ENCODE measurements at places on chromosomes 11 and 22.

DNA sequence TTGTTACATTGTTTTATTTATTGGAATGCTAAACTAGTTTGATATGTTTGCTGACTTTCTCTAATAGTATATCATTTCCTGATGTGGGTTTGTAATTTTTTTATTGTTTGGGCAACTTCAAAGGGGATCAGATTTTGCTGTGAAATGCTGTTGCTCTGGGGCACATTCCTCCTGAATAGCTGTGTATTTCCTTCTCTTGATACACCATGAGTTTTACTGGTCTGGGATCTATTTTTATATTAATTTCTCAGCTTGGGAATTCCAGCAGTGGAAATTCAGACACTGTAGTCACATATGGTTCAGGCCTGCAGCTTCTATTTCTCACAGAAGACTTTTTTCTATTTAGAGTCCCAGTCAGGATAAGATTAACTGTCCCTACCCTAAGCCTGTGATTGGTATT is 58.9 kb downstream of the RPUSD4 start:
- peak; percentile 41 for DNase-seq

GRCh38 chr22:50282361-50283155 is 12.4 kb upstream of the MAPK11 start:
- DNase-seq: peak; percentile 79

DNA sequence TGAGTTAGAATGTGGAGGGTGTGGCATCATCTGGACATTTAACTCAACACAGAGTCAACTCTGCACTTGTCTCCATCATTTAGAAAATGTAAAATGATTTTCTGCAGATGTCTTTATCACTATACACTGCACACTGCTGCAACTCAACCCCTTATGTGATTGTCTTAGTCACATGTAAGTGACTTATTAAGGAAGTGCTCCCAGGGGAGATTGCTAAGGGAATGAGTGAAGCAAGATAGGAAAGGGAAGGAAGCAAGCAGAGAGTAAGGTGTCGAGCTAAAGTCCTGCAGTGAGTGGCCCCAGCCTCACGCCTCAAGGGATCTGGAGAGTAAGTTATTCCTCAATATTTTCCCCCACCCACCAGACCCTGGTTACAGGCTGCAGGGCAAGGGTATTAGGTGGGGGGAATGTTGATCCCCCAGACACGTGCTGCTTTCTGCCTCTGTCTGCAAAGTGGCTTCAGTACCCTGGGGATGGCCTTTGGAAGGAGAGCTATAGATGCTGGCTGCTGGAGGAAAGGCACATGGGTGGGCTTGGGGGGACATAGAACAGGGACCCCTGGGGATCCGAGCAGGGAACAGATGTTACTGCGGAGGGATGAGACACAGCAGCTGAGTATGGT is 7.2 kb upstream of the CBX6 start:
- DNase-seq: no peak

GRCh38 chr22:44340271-44341239 is 27.8 kb upstream of the SHISAL1 start:
- no peak for DNase-seq

GRCh38 chr11:86415026-86415425 is 40.3 kb downstream of the CCDC81 start:
- no peak for DNase-seq

- no peak for DNase-seq
These were observed 2.2 kb downstream of the CYB561A3 start for GRCh38 chr11:61359516-61359915.

Measured in M059J (cell line).